NCI-H446 (cell line): ENCODE measurements at places on chromosomes 12 and 14.

- no peak for DNase-seq
Measured at GRCh38 chr14:89443042-89443629, 26.1 kb upstream of the FOXN3 start.

DNA sequence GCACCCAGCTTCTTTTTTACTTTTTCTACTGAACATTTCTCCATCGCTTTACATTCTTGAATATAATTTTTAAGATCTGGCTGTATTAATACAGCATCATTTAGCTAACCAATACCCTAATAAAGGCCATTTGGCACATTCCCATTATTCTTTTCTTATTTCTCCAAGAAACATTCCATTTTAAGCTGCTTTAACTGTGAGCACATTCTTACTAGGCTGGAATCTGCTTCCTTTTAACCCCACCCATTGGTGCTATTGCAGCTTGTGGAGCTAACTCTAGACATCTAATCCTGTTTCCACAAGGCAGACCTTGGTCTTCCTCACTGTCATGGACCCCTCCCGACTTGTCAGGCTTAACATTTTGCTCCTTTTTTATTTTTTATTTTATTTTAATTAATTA is 15.2 kb downstream of the CALM1 start:
- DNase-seq = no peak

DNA sequence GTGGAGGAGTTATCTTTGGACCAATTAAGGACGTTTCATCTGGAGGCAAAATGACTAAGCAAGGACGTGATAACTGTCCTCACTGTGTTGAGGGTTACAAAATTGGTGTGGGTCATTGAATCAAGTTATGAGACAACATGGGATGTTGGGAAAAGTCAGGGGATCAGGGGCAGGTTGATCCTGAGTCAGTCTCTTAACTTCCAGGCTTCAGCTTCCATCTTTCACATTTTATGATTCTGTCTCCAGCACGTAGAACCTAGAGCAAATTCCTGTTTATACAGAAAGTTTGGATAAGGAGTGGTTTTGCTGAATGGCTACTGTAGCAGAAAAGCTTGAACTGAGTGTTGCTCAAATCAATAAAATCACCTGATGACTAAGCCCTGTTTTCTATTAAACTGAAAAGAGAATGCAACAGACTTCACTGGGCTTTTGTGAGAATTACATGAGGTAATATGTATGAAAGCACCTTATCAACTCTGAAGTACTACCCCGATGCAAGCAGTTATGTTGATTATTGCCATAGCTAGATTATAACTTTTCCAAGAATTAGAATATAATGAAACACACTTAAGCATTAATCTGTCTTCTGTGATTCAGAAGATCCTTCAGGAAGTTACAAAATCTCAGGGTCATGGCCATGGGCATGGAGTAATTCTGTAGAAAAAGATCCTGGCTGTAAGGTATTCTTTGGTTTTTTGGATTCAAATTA is 184.8 kb downstream of the ETV6 start:
- no peak for DNase-seq

DNA sequence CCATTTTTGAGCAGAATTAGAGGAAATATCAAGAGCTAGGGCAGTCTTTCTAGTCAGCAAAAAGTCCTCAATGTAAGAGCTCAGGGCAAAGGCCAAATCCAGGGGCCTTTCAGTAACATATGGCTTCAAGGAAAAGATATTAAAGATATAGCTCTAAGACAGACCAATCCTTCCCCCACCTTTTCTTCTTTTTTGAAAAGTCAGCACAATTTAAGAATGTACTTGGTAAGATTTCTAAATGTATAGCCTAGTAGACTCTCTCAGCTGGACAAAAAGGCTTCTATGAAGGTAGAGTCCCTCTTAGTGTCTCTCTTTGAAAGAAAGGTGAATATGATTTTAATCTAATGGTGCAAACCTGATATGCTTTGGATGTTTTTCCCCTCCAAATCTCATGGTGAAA is 515.7 kb downstream of the VRK1 start:
- DNase-seq = no peak

DNA sequence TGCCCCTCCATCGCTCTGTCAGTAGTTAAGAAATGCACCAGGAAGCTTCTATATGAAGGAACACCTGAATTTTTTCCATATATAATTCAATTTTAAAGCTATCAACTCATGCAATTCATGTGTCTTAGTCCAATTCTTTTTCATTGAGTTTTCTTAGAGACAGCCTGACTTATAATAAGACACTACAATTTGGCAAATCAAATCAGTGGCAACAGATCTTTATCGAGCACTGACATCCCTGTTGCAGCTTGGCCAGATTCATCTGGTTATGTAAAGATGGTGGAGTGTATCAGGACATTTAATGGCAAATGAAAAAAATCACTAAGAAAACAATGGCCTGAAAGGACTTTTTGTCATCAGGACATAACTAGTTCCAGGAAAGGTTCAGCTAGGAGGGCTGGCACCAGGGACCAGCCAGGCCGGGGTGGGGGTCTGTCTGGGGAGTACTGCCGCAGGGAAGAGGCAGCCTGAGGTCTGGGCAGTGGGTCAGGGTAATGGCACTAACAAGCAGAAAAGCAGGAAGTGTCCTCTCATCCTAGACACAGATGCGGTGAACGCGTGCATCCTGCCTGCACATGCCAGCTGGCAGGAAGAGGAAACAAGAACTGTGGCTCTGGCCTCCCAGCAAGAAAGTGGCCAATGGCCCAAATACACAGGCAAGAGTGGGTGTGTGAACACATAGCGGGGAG is 100.5 kb upstream of the LMNTD1 start:
- DNase-seq = no peak

GRCh38 chr12:45726603-45727300 is 2.8 kb upstream of the ARID2 start:
- no peak for DNase-seq

DNA sequence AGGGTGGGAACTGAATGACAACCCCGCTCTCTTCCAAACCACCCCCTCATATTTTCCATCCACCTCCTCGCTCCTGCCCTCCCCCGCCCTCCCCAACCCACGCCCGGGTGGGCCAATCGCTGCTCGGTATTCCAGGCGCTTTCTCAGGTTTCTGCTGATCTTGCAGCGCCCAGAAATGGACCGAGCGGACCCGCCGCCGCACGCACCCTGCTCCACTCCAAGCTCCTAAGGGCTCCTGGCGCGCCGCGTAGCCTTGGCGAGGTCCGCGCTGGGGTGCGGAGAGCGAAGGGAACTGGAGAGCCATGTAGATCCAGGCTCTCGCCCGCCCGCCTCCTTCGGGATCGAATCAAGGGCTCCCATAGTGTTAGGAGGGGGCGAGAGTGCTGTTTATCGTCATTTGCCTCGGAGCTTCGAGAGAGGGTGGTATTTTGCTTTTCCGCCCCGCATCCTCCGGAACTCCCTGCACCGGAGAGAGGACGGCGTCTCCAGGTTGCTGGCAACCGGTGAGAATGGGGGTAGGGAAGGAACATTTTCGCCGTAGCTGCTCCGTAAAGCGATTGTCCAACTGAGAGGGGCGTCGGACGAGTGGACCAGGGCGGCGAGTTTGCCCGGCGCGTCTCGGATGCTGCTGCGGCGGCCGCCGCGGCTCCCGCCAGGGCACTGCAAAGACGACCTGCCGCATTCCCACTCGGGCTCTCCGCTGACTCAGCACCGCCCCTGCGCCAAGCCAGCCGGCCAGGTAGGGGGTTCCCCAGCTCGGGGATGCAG is at the start of gene KCNA1:
Gene KCNA1 (plus strand): TSS at position 172 of the 768 bp plus-strand sequence. CDS start 1,474 bp downstream, outside the sequence.
- peak; percentile 88 for DNase-seq

- DNase-seq = no peak
Measured at GRCh38 chr12:65741656-65742017, 82.6 kb upstream of the HMGA2 start.

DNA sequence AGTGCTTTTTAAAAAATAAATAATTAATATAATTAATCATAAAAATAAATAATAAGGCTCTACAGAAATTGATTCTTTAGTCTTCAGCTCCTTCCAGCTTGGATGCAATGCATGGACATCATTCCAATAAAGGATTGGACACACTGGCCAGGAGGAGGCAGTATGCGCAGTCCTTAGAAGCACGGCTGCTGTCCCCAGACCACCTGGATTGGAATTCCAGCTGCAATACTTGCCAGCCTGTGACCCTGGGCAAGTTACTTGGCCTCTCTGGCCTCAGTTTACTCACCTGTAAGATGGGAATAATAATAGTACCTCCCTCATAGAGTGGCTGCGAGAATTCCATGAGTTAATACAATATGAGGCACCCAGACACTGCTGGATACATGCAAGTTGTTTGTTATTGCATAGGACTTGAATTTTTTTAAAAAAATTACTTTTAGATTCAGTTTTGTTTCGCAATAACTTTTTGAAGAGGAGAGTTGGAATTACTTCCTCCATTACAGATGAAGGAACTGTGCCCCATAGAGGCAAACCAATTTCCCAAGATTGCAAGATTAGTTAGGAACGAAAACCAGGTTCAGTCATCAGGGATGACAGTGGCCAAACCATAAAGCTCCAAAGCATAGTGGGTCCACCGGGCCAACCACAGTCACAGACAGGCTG is 12.2 kb downstream of the RPH3A start:
- no peak for DNase-seq

DNA sequence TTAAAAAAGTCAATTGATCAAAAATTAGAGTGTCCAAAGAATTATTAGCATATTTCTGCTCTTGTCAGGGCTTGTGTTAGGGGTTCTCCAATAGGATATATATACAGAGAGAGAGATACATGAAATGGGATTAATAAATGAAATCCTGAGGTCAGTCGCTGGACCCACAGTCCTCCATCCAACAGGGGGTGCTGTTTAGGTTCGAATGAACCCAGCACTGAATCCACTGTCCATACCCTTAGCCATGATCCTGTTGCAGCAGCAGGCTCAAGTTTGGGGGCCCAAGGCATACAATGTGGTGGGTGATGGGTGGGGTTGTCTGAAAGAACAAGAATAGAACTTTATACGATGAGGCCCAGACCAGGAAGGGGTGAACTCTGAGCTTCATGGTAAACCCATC is 780 bp upstream of the MYO1H start:
- DNase-seq = no peak

- no peak for DNase-seq
Measured at GRCh38 chr14:76104802-76105355, 46.8 kb upstream of the GPATCH2L start.
